HS-27A (cell line): ENCODE measurements at places on chromosomes 11 and 22.

DNA sequence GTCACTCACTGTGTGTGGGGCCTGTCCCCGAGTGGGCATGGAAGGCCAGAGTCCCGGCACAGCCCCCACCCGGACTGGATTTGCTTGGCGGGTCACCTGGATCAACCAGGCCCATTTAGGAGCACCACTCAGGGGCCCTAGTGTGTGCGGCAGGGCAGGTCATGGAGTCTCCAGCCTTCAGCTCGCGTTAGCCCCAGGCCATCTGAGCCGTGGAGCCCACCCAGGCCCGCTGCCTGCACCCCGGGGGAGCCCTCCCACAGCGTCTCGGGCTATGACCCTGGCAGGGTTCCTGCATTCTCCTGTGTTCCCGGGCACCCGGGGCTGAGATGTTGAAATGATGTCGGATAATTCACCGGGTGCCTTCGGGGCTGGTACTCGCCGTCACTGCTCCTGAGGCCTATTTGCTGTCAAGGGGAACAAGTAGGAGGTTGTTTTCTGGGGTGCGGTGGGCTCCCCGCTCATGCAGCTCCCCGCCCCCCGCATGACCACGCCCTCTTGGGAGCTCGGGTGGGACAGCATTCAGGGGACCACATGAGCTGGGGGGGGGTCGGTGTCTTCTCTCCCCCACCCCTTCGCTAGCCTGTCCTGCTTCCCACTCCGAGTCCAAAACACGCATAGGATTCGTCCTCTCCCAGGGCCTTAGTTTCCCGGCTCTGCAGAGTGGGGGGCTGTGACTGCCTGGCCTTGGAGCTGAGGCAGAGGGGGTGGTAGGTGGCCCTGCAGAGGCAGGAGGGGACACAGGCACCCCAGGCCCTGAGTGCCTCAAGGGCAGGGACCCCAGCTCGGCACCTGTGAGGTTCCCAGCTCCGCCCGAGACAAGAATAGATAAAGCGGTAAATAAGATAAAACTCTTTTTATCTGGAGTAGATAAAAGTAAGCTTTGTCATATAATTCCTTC, 77.2 kb downstream of the KCNQ1 start:
- DNase-seq, result no peak

DNA sequence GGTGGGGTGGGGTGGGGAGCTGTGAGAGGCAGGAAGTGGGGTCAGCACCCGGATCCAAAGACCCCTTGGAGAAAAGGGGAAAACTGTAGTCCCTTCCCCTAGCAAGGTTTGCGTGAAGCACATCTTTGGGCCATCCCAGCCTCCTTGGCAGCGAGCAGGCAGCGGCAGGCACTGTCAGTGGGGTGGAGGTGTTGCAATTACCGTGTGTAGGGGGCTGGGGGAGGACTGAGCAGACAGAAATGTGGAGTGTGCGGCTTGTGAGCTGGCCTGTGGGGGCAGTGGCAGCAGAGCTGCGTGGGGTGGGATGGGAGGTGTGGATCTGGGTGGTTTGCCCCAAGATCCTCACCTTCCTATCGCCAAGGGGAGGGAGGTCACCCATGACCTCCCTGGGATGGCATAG, 16.4 kb downstream of the DAGLA start:
- no peak for DNase-seq

- DNase-seq, result no peak
These were observed 1.7 kb upstream of the CABIN1 start for GRCh38 chr22:24009227-24010017.

- DNase-seq, result no peak
These were observed 473.0 kb downstream of the BRD1 start for GRCh38 chr22:49354516-49355210.

DNA sequence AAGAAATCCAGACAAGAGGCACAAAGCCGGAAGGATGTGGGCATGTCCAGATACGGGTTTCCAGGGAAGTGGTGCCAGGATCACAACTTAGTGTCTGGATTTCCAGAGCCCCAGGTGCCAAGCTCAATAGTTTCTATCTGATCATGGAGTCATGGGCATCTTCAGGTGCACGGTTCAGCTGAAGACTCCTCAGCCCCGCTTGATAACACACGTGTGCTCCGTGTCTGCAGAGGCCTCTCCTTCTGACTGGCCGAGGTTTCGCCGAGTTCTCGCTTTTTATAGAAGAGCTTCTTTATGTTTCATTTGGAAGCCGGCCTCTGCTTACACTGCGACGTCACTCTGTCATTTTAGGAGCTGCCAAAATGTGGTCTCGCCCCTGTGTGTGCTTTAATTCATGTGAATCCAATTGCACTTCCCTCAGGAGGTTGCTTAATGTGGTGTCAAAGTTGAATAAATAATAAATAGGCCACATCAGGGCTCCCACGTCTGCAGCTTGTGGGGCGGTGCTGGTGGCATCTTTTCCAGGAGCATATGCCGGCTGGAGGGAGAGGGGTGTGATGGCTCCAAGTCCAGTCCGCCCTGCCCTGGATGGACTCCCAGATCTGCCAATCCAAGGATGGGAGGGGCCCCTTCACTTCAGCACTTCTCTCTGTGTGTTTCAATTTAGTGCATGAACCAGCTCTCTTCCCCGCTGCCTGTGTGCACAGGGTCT, 1410.8 kb downstream of the TBC1D22A start:
- no peak for DNase-seq

DNA sequence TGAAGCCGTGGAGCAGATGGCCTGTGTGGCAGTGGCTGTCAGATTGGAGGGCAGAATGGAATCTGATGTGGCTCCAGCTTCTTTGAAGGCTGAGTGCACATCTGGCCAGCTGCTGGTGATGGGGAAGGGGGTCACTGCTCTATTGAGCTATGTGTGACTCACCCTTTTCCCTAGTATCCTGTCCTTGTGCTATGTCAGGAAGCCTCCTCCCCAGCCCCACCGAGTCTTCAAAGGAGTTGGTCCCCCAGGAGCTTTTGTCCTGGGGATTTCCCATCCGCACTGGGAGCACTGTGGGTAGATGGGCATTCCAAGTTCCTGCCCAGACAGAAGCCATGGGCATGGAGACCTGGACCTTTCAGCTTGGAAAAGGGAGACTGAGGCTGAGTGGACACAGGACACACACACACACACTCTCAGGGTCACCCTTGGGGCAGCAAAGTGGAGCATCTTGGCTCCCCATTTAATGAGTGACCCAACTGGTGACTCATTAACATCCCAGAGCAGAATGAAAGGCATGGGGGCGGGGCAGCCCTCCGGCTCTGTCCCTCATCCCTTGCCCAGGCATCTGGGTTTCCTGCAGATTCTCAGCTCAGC, 3.3 kb downstream of the SERPINH1 start:
- peak; percentile 58 for DNase-seq

DNA sequence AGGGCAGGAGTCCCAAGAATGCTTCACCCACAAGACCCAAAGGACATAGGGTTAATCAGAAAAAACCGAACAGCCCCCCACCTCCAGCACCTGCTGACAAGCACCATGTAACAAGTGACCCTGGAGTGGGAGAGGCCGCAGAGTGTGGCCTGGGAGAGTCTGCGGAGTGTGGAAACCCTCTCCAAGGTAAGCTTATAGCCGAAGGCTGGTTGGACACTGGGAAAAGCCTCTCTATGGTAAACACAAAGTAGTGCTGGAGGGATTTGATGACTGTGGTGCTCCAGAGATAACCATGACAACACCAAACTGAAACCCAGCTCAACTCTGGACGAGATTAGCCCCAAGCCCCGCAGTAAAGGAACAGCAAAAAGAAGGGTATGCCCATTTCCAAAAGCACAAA, 19.2 kb downstream of the ASCL2 start:
- DNase-seq, result no peak

DNA sequence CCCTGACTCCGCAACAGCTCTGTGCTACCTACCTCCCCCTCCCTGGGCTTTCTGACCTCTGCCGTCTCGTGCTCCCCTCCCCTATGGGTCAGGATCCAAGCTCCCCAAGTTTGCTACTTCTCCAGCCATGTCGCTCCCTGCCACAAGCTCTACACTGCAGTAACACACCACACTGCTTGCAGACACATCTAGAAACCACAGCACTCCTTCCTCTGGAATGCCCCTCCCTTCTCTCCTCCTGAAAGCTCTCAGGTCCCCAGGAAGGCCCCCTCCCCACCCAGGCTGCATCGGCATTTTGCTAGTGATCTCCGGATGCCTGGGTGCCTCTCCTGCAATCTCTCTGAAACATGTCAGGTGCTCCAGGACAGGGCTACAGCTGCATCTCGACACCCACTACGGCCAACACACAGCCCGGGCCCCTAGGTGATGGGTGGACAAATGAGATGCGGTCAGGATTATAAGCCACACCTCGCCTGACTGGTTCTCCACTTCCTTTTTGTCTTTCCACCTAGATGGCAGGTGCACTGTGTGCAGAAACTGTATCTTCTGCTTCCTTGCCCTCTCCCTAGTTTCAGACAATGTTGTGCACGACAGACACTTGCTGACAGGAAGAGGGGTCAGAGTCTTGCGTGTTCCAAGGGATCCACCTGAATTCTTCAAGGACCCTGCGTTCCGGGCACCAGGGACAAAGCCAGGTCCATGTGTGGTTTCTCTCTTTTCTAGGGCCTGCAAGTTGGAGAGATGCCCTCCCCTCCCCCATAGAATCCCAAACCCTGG, 22.9 kb downstream of the RPUSD4 start:
- DNase-seq, result no peak

DNA sequence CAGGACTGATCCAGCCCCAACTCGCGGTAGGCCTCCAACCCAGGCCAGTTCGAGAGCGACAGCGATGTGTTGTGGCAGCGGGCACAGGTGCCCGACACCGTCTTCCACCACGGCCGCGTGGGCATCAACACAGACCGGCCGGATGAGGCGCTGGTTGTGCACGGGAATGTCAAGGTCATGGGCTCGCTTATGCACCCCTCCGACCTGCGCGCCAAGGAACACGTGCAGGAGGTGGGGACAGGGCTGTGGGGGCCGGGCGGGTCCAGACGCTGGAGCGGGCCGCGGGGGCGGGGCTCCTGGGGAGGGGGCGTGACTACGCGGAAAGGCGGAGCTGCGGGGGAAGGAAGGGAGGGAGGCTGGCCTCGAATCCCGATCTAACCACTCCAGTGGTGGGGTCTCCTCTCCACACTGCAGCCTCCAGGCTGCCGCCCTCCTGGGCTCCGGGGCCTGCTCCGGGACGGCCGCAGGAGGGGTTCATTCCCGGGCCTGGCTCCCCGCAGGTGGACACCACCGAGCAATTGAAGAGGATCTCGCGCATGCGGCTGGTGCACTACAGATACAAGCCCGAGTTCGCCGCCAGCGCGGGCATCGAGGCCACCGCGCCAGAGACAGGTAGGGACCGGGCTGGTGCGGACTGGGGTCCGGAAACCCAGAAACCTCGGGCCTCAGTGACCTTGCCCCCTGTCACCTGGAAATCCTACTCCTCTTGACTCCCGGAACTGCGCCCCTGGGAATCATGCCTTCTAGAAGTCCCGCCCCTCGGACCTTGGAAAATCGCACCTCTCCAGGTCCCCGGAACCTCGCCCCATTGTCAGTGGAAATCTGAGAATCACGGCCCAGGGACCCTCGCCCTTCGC, 14.9 kb downstream of the TMEM258 start:
- no peak for DNase-seq

GRCh38 chr11:45948356-45948755, 25.9 kb downstream of the LARGE2 start:
- DNase-seq, result no peak

GRCh38 chr11:6203327-6203726, 2.0 kb upstream of the C11orf42 start:
- DNase-seq, result no peak

DNA sequence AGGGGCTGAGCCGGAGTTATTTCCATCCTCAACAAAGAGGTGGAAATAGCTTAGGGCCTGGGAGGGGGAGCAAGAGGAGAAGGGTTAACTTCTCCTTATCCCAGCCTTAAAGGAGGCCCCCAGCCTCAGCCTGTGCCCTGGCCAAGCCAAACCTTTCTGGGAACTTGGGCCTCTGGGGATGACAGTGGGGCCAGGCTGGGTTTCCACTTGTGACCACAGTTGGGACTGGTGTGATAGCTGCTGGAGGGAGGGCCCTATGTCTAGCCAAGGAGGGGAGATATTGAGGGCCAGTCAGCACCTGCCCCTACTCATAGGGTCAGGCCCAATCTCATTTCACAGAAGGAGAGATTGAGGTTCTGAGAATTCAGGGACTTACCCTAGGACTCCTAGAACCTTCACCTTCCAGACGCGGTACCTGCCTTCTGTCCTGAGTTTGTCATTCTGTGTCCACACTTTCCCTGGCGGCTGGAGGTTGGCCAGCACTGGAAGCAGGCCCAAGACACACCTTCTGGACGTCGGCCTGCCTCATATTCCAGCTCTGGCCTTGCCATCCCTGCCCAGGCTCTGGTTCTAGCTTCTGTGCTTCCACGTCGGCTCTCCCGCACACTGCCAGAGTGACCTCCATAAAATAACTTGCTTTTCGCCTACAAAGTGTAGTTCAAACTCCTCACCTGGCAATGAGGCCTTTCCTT, 3.1 kb downstream of the RELT start:
- DNase-seq, result no peak

DNA sequence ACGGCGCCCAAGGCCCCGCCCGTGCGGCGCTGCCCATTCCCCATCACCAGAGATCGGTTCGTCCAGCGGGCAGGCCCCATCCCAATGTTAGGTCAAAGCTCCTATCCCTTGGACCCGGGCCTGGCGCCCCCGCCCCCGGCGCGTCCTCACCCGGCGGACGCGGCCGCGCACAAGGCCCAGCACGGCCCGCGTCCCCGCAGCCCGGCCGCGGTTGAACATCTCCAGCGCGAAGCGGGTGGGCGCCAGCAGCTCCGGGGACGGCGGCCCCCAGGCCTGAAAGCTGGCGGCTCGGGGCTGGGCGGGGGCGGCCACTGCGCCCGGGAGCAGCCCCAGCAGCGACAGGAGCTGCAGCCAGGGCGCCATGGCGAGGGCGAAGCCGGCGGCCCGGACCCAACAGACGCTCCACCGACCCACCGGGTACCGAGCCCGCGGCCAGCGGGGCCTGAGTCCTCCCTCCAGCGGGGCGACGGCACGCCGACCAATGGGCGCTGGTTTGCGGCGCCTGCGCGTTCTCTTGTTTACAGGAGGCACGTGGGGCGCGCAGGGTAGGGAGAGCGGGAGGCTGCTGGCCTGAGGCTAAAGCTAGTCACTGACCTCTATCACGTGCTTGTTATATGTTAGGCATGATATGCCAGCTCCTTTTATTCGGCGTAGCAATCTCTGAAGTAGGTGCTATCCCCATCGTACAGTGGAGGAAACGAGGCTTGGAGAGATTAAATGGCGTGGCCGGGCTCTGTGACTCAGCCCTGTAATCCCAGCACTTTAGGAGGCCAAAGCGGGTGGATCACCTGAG, at the start of gene CTSF:
CTSF (minus strand) TSS at position 483 of the 793 bp plus-strand sequence; CDS start at position 363, 120 bp downstream.
- DNase-seq, result peak; percentile 73

GRCh38 chr22:29475550-29475949, 4.5 kb upstream of the NEFH start:
- no peak for DNase-seq

- no peak for DNase-seq
These were observed 76.6 kb upstream of the LMO1 start for GRCh38 chr11:8340296-8340695.
